ENCODE measurements at places on chromosomes 11 and 22.
A peak's percentile ranks its signal among the peaks of the same experiment; 100 is the strongest.

DNA sequence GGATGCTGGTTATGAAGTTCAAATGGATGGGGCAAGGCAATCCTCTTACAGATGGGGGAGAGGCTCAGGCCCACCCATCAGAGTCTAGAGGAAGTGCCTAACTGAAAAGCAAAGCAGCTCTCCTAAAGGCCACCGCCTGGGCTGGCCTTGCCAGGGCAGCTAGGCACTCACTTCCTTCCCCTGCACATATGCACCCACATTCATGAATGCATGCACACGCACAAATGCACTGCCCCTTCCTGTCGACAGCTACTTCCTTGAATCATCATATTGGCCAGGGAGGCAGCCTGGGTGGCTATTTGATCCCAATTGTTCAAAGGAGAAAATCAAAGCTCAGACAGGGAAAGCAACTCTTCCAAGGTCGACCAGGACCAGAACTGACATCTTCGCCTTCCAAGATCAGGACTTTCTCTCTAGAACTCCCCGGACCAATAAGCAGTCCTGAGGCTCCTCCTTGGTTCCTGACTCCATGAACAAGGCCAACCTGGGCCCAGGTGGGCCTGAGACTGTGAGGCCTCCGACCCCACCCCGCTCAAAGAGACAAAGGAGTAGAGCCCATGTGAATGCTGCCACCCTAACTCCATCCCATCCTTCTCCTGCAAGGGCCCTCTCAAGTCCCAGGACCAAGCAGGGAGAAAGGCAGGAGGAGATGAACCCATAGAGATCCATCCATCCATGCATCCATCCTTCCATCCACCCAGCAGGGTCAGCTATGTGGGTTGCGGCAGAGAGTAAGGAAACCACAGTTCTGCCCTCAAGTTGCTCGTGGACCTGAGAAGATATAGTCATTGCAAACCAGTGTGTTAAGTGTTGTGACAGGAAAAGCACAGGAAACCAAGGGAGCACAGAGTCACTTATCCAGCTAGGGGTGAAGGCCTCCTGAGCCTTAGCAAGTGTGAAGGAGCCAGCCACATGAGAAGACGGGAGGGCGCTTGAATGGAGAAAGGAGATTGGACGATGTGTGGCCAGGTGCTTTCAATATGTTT, 35.4 kb upstream of the LMO1 start:
- DNase-seq, result no peak

DNA sequence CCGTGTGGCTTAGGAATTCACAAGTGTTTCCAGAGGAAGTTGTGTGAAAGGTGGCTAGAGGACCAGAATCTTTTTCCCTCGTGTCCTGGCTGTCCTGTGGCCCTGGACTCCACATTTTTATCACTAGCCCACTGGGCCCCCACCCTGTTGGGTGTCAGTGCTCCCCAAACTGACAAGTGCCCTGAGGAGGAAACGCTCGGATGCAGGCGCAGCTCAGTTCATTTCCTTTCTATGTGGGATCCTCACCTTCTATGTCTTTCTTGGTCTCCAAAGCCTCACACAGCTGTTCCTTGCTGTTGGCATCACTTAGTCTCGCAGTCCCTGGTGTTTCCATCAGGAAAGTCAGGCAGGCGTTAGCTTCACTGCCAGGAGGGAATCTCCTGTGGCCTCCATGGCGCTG, 68.0 kb upstream of the KCNQ1OT1 start:
- no peak for DNase-seq

- DNase-seq, result no peak
Observed at GRCh38 chr11:24082241-24082640, 414.6 kb upstream of the LUZP2 start.

- DNase-seq, result no peak
Observed at GRCh38 chr11:115383431-115383830, 120.8 kb downstream of the CADM1 start.

DNA sequence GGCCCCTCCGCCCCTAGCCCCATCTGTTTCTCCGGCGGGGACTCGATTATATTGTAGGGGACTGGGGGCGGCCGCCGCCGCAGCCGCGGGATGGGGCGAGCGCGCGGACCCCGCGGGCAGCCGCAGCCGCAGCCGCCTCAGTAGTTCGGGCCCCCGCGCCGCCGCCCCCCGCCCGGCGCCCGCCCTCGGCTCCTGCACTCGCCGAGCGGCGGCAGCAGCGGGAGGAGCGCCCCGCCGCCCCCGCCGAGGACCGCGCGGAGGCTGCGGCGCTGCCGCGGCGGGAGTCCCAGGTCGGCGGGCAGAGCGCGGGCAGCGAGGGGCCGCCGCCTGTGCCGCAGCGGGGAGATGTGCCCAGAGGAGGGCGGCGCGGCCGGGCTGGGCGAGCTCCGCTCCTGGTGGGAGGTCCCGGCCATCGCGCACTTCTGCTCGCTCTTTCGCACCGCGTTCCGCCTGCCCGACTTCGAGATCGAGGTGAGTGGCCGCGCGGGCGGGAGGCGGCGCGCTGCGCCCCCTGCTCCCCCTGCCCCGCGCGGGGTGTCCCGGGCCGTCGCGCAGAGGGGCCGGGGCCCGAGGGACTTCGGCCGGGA, at the start of gene CECR2:
Gene CECR2 (plus strand): TSS at position 22 of the 587 bp plus-strand sequence. CDS start 324 bp downstream, at position 346.
- peak; percentile 65 for DNase-seq

- DNase-seq, result no peak
Observed at GRCh38 chr11:70201882-70202861, 924 bp upstream of the FADD start.

- DNase-seq, result no peak
Observed at GRCh38 chr11:65915821-65916251, 3.0 kb downstream of the C11orf68 start.

DNA sequence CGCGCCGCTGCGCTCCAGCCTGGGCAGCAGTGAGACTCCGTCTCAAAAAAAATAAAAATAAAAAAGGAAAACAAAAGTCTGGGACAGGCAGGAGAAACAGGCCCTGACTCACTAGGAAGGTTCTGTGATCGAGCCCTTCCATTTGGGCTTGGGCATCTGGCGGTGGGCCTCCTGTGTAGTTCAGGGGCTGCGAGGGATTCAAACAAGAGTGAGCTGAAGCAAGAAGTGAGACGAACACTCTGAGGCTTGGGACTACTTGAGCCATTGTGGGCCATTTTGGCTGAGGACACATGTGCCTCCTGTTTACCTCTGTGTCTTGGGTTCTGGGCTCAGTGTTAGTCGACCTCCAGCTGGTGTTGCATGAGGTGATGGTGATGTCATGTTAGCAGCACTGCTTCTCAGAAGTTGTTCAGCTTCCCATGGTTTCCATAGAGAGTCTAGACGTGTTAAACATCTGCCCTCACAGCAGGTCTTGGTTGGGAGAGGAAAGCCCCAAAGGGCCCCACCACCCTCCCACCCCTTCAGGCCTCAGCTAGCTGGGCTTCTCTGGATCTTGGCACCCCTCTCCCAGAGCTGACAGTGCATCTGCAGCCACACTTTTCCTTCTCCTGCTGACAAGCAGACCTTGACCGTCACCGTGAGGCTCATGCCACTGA, 57.8 kb downstream of the MED15 start:
- DNase-seq, result no peak

DNA sequence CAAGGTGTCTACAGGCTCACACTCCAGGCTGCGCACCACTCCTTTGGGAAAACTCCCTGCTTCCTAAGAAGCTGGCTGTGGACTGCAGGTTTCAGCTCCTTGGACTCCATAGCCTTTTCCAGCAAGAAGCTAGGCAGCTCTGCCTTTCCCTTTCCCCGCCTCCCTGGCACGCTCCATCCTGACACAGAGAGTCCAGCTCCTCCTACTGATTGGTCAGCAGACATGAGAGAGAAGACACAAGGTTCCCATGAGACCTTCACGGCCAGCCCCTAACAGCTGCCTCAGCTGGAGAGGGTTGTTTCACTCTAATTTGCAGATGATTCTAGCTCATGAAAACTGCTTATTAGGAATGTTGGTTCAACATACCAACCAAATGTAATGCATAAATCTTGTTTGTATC, 27.6 kb downstream of the TENM4 start:
- DNase-seq, result no peak

GRCh38 chr11:134469627-134470026, 57.6 kb upstream of the B3GAT1 start:
- no peak for DNase-seq

DNA sequence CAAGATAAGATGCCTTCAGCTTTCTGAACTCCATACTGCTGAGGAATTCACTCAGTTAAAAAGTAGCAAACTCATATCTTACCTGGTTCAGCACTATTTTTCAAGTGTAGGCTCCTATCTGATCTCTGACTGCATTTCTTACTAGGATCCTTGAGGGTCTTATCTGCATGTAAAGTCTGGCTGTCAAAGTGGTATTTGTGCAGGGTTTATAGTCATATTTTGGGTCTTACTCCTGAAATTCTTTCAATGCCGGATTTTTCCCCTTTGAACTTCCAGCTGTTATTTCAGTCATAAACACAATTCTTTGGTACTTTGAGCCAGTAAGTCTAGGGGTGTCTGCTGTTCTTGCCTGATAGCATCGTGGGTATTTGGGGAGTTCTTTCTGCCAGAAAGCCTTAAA, 25.3 kb upstream of the NOX4 start:
- DNase-seq, result no peak

DNA sequence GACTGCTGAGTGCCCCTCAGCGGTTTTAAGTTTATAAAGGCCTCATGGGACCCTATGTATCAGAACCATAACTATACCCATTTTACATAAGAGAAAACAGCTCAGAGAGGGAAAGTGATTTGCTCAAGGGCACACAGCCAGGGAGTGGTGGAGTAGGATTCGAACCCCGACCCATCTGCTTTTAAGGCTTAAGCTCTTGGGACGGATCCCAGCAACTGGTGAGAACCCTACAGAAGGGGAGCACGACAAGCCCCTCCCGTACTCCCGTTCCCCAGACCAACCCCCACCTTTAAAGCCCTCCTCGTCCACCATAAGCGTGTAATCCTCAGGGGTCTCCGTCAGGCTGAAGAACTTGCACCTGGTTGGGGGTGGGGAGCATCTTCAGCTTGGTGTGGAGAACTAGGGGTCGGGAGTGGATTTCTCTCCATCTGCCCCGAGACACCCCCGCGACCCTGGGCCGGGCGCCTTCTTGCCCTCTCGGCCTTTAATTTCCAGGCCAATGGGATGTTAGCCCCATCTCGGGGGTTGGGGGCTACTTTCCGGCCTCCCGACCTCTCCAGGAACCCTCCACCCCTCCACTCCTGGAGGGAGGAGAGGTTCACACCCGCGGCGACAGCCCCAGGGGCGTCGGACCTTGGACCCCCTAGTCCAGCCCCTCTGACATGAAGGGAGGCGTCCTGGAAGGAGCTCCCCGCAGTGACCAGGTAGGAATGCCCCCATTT, 725 bp downstream of the CASTOR1 start:
- no peak for DNase-seq

DNA sequence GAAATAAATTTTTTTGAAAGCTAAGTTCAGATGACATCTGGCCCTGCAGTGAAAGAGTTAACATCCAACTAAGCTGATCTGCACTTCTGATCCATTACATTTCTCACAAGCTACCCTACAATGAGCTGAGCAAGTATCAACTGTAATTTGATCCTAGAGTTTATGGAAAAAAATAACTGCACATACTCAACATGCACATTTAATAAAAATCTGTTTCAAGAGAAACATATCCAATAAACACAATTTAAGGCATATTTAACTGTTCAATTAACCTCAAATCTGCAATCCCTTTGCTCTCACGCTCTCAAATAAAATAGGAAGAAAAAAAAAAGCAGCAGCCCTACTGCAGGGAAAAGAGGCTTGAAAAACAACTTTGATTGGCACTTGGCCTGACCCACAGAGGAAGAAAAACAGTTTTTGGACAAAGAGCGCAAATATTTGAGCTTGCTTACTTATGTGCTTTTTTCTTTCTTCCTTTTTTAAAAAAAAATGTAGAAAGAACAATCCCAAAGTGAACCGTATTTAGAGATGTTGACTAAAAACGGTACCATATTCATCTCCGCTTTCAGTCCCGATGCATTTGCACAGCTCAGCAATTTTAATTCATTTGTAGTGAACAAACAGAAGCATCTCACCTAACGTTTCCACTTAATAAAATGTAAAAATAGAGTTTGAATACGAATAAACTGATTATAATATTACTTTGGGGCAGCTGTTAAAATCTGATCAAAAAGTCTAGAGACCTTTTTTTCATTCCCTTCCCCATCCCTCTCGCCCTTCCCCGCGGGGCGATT, 1.6 kb downstream of the SESN3 start:
- DNase-seq, result no peak

DNA sequence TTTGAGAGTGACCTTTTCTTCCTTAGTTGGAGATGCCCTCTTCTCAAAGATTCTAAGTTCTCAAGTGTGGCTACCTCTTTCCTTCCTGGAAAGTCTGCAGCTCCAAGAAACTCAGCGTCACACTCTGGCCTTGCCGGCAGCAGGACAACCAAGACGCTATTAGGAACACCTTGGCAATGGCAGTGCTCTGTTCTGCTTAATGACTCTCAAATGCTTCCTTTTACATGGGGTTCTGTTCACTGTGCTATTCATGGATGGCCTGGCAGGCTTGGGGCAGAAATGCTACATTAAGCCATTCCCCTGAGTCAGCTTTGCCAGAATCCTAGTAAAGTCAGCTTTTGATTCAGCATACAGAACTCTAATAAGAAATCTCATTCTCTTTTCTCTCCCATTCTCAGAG, 25.9 kb downstream of the LARGE2 start:
- no peak for DNase-seq

DNA sequence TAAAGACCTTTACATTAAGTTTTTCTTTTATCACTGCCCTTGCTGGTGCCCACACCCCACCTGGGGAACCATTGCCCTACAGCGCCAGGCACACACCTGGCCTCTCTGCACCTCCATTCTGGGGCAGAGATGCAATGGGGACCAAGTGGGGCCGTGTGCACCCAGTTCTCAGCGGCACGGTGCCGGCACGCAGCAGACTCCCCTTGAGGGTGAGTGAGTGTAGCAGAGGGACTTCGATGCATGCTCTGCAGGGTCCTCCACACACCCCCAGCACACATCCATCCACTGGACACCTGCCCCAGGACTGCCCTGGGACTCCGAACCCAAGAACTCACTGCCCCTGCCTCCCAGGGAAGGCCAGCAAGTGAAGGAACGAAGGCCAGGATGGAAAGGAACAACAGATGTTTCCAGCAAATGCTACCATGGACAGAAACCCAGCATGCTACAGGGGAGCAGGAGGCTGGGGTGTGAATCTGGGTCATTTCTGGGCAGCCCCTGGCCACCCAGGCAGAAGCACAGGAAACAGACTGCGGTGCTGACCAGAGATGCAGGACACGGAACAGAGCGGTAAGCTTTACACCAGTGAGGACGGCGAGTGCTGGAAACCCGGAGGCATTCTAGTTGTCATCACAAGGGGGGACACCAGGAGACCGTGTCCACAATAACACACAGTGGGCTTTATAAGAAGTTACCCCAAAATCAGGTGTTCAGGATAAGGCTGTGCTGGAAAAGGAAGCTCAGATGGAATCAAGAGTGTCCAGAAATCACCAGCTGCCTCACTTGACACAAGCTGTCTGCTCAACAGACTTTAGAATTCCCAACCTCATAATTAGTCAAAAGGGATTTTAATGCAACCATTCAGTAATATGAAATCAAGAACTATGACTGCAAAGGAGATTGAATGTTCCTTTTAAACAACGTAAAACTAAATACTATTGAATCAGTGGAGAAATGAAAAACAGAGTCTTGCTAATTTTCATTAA, 32.7 kb upstream of the MOB2 start:
- no peak for DNase-seq

- DNase-seq, result no peak
Observed at GRCh38 chr11:118497831-118498230, 29.4 kb upstream of the TTC36 start.

Measured in activated CD8-positive, alpha-beta memory T cell treated with anti-CD3 and anti-CD28 coated beads, Interleukin-2, amount 50 U/mL, for 48 hours (primary cell).